Kidney tubule cell (primary cell): ENCODE measurements at places on chromosomes 12 and 14.

GRCh38 chr12:119444462-119445044 lies 110.0 kb downstream of the CCDC60 start:
- peak; percentile 75 for DNase-seq

- no peak for DNase-seq
Observed at GRCh38 chr12:97368462-97369163, 94.0 kb upstream of the RMST start.

DNA sequence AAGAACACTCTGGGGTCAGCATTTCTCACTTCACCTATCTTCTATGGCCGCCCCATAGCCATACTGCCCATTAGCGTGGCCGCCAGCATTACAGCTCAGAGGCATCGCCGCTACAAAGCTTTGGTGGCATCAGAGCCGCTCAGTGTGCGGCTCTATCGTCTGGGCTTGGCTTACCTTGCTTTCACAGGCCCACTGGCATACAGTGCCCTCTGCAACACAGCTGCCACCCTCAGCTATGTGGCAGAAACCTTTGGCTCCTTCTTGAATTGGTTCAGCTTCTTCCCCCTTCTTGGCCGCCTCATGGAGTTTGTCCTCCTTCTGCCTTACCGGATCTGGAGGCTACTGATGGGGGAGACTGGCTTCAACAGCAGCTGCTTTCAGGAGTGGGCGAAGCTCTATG lies 2.6 kb downstream of the DNAJC22 start:
- no peak for DNase-seq

DNA sequence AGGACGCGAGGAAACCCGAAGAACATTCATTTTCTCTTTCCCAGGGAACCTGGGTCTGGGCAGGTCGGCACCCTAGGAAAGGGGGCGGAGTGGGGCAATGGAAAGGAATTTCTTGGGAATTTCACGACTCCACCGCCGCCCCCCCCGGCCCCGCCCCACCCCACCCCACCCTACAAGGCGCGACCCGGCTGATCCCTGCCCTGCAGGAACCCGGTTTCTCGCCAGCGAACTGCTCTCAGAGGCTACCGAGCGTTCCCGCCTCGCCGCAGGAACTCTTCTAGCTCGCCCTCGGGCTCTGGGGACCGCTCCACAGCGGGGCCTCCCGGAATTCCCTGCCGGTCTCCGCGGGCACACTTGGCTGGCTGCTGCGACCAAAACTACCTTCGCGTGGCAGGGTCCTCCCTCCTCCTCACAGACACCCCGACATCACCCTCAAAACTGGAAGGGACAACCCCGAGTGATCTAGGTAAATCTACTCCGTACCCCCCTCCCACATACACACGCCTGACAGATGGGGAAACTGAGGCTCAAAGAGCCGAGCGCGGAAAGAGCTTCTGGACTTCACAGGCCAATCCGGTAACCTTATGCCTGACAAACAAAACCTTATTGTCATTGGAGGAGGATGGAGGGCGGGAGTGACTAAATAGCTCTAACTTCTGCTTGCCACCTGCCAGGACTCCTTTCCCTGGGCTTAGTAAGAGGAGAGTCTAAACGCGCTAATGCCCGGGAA lies 785 bp upstream of the ACTN1 start:
- DNase-seq: peak; percentile 66

DNA sequence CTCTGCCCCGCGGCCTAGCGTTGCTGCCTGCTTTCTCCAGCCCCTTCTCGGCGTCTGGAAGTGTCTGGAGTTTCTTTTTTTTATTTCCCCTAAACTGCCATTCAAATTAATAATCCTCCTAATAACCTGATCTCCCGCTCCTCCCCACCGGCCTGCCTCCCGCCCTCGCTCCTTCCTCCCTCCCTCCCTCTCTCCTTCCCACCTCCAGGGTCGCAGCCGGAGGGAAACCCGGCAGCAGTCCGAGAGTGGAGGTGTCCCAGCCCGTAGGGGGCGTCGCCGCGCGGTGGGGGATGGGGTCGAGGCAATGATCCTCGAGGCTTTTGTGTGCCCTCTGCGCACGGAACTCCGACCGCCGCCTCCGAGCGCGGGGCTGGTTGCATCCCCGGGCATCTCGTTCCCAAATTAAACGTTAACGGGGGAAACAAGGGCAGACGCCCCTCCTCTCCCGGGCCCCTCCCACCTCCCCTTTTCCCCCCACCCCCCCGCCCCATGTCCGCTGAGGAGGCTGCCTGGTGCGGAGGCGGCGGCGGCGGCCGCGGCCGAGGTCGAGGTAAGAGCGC lies 1.0 kb upstream of the SOCS2 start:
- DNase-seq: peak; percentile 82

DNA sequence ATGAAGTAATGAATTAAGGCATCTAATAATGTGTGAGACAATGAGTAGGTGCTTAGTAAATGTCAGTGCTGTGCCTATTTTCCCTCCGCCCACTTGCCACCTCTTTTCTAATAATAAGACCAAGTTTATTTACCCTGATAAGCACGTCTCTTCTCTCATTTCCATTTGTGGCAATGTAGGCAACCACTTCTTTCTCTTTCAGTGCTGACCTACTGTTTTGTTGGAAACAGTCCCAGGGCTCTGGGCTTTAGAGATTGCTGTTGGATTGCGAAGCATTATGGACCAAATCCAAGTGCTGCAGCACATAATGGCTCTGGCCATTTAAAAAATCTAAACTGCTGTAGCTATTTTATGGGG lies 141.3 kb upstream of the PLEKHG7 start:
- DNase-seq: no peak

DNA sequence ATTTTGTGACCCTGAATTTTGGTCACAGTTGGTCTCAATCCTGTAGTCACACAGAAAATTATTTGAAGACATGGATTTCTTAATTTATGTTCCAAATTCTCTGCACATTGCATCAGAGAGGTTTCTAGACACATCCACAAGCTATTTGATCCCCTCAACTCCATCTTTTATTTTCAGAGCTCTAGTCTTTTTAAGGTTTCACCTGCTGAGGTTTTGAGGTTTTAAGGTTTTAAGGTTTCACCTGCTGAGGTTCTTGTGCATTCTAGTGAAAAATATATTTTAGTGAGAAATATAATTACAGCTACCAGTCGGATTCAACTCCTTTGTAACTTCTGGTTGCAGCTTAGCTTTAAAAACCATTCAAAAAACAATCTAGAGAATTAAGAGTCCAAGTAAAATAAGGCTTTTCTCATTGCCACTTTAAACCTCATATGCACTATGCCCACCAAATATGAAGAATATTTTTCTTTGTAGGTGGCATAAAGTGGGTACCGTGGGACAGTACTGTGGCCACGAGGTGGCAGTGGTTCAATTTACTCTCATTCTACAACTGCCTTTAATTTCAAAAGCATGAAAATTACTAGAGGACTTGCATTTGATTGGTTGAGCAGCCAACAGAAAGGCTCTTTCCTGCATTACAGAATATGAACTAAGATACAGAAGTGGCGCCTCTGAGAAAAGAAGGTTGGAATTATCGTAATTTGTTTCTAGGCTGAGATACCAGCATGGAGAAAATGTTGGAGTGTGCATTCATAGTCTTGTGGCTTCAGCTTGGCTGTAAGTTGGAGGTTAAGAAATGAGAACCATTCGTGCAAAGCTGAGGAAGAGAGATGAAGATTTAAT lies 366.5 kb upstream of the OR4E1 start:
- peak; percentile 6 for DNase-seq

DNA sequence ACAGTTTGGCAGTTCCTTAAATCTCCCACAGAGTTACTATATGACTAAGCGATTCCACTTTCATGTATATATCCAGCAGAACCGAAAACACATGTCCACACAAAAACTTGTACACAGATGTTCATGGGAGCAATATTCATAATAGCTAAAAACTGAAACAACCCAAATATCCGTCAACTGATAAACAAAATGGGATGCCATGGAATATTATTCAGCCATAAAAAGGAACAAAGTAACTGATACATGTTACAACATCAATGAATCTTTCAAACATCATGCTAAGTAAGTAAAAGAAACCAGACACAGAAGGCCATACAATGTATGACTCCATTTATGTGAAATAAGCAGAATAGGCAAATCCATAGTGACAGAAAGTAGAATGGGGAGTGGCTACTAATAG lies 80.2 kb upstream of the GPHB5 start:
- DNase-seq: no peak

GRCh38 chr14:85243321-85243720 lies 286.6 kb upstream of the FLRT2 start:
- DNase-seq: no peak

DNA sequence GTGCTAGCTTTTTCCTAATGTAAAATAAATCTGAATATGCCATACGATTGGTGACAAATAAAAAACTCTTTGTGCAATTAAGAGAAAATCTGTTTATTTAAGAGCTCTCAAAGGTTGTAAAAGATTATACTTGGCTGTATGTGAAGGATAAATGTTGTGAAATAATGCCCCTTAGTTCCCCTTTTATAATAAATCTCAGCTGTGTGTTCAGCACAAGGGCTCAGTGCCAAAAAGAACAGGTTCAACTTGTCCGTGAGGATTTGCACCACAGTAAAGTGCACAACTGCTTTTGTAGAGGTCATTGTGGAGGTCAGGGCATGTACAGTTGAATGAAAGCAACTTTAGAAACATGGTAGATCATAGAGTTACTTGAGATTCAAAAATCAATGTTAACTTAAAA lies 118.6 kb downstream of the TRMT5 start:
- DNase-seq: no peak

- DNase-seq: peak; percentile 55
Observed at GRCh38 chr14:93527203-93527607, 96.5 kb downstream of the UNC79 start.
